ENCODE measurements at places on chromosomes 7 and 10.

DNA sequence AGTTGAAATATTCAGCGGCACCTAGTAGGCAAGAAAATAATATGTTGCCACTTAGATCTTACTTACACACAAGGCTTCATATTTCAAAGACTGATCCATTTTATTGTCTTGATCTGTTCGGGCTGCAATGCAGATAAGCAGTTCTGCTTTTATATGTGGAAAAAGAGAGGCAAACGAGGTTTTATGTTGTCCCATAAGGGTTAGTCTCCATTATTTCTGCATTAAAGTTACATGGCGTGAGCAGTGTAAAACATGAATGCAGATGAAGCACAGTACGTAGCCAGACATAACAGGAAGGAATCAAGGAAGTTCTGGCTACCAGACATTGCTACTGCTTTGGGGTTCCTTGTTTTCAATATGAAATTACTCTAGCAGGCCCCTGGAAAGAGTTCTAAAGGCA, 224.8 kb downstream of the BBS9 start:
- no peak for DNase-seq

GRCh38 chr10:77300682-77301302, 336.8 kb downstream of the KCNMA1 start:
- no peak for DNase-seq

DNA sequence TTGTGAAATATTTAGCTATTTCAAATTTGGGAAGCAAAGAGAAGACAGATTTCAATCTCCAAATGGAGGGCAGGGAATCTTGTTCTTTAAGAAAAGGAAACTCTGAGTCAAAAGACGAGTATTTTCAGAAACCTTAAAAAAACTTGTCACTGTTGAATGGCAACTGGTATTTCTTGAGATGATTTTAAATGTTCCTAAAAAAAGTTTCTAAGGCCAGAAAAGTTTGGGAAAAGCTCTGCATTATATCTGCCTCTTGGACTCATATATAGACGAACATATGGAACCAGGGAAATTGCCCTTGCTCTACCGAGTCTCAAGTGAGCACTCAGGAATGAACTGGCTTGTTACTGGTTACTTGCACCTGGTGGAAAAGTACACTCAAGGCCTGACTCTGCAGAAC, 69.5 kb downstream of the ADAM22 start:
- peak; percentile 46 for DNase-seq

- no peak for DNase-seq
These were observed 33.7 kb upstream of the DGKI start for GRCh38 chr7:137880432-137880831.

DNA sequence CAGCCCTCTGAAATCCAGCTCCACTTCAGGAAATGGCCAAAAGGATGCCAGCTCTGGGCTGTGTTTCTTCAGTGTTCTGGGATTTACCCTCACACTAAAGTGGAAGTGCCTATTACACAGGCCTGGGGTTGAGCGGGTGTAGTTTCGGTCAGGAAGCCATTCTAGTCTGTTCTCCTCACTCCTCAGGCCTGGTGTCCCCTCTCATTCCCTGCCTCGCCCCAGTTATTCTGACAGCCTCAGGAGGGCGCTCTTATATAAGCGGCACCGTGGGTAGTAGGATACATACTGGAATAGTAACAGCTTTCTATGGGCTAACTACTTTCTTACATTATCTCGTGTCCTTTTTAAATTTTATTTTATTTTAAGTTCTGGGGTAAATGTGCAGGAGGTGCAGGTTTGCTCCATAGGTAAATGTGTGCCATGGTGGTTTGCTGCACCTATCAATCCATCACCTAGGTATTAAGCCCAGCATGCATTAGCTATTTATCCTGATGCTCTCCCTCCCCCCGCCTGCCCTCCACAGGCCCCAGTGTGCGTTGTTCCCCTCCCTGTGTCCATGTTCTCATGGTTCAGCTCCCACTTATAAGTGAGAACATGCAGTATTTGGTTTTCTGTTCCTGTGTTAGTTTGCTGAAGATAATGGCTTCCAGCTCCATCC, 12.2 kb upstream of the LGI1 start:
- no peak for DNase-seq

DNA sequence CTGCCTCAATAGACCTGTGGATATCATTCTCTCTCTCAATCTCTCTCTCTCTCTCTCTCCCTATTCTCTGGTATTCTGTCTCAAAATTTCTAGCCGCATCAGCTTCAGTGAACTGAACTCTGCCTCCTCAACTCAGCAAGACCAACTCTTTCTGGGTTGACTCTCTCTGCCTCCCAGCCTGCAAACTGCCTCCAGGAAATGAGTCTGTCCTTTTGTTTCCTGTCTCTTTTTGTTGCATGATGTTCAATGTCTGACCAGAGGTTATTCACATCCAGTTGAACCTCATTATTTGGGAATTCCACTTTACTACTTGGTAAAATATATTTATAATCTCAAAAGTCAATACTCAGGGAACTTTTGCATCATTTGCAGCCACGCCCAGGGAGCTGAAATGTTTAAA, 682.7 kb upstream of the FZD8 start:
- DNase-seq = no peak

GRCh38 chr10:130481936-130482335, 345.7 kb downstream of the GLRX3 start:
- DNase-seq = no peak

DNA sequence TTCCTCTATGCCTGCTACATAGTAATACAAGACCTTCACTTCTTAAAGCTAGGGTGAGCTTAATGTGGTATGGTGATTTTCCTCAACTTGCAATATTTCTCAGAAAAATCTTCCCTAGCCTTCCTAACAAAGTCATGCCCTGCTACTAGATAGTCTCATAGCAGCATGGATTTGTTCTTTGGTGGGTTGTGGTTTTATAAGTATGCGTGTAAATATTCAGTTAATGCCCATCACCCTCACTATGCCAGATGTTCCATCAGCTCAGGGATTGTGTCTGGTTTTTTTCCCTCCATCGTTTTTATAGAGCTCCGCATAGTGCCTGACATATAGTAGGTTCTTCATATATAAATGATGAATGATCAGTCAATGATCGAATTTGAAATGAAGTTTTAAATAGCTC, 182.8 kb downstream of the CREB5 start:
- DNase-seq = no peak

DNA sequence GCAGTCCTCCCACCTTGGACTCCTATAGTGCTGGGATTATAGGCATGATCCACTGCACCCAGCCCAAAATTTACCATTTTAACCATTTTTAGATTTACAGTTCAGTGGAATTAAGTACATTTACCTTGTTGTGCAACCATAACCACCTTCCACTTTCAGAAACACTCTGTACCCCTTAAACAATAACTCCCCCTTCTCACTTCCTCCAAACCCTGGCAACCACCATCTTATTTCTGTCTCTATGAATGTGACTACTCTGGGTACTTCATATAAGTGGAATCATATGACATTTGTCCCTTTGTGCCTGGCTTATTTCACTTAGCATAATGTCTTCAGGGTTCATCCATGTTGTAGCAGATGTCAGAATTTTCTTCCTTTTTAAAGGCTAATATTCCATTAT, 33.6 kb downstream of the SUFU start:
- no peak for DNase-seq

DNA sequence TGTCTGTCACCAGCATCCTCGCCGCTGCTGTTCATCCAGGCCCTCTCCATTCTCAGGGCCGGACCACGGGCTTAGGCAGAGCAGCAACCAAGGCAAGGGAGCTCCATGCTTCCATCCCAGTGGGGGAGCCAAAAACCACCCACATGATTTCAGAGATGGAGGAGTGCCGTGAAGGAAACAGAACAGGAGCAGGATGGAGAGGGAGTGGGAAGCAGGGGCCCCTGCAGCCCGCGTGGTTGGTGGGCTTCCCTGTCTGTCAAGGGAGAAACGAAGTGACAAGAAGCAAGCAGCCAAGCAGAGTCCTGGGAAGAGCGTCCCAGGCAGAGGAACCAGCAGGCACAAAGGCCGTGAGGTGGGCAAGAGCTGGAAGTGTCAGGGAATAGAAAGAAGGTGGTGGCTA, 95.7 kb downstream of the SLIT1 start:
- no peak for DNase-seq

DNA sequence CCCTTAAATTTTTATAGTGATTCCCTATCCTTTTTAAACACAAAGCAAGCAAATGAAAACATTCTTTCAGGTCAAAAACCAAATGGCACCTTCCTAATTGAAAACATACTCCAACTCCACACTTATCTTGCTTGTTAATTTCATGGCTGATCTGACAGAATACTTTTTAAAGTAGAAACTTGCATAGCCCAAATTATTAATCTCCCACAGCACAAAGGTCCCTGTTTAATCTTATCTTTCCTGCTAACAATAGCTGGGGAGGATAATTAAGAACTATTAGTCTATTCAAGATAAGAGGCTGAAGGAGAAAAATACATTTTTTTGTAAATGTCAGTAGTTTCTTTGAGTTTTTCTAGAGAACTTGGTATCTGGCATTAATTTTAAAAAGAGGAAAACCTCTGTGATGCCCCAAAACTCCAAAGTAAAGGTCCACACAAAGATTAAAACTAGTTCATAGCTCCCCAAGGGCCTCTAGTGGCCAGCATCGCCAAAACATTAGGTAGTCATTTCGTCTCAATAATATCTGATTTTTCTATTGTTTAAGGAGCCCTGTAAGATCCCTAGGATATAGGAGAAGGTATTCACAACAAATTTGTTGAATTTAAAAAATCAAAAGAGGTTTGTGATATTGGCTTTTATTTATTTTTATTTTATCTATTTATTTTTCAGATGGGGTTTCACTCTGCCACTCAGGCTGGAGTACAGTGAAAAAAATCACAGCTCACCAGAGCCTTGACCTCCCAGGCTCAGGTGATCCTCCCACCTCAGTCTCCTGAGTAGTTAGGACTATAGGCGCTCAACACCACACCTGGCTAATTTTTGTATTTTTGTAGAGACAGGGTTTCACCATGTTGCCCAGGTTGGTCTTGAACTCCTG, 14.7 kb downstream of the CDNF start:
- DNase-seq = peak; percentile 19

GRCh38 chr10:71868192-71868697, 17.2 kb upstream of the PSAP start:
- no peak for DNase-seq

DNA sequence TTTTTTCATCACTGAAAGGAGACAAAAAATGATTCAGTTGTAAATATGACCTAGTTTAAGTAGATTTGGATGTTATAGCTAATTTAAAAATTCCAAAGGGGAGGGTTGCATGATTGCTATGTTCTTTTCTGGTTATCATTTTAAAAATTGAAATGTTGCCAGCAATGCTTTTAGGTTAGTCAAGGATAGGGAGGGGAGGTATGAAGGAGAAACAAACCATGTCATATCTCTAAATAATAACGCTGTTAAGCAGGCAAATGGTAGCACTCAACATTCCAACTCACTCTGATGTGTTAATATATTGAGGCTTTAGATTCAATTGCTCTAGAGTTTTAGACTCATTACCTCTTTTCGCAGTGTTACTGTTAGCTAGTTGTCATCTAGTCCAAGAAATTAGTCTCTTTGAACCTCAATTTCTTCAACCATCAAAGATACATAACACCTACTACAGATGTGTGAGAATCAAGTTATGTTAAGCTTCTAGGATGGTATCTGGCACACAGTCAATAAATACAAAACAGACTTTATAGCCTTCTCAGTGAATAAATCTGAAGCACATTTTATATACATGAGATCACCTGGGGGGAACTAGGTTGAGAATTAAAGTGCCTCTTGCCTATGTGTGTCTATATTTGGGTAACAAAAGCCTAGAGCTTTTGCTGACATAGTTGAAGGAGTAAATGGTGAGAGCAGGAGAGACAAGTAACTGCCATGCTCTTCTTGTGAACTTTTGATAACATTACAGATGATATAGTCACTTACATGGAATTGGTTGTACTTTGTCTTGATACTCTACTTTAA, 124.9 kb downstream of the CSTF2T start:
- DNase-seq = no peak

DNA sequence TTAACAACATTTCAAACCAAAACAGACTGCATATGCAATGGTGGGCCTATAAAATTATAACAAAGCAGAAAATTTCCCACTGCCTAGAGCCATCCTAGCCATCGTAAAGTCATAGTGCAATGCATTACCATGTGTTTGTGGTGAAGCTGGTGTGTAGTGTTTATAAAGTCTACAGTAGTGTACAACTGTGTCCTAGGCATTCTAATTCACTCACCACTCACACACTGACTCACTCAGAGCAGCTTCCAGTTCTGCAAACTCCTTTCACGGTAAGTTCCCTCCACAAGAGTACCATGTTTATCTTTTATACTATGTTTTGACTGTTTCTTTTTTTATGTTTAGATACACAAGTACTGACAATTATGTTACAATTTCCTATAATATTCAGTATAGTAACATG, 1104.1 kb upstream of the PHF14 start:
- DNase-seq = no peak

DNA sequence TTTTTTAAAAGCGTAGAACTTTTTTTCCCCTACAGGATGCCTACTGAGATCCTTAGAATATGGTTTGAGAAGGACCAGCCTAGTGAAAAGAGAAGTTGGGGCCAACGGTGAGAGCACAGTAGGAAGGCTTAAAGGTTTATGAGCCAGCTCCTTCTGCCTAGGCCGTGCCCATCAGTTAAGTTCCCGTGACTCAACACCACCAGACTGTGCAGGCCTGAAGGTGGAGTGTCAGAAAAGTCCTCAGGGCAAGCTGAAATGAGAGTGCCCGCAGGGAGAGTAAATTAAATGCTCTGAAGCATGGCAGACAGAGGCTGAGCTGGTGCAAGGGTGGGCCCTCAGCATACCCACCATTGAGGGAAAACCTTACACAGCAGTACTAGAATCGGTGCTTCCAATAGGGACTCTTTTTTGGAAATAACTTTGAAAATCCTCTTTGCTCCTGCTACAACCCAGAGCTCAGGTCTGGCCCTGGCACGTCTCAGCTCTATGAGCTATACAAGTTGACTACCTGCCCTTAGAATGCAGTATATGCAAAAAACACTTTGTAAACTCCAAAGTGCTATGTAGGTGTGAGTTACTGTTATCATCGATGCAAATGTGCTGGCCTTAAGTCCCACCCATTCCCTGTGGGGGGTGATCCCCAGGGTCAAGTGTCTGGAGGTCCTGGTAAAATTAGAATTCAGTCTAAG, 15.2 kb upstream of the C10orf67 start:
- DNase-seq = no peak

GRCh38 chr7:45922810-45923209, 1.7 kb upstream of the IGFBP3 start:
- no peak for DNase-seq

- DNase-seq = no peak
These were observed 17.6 kb upstream of the FGFR2 start for GRCh38 chr10:121615836-121616235.

DNA sequence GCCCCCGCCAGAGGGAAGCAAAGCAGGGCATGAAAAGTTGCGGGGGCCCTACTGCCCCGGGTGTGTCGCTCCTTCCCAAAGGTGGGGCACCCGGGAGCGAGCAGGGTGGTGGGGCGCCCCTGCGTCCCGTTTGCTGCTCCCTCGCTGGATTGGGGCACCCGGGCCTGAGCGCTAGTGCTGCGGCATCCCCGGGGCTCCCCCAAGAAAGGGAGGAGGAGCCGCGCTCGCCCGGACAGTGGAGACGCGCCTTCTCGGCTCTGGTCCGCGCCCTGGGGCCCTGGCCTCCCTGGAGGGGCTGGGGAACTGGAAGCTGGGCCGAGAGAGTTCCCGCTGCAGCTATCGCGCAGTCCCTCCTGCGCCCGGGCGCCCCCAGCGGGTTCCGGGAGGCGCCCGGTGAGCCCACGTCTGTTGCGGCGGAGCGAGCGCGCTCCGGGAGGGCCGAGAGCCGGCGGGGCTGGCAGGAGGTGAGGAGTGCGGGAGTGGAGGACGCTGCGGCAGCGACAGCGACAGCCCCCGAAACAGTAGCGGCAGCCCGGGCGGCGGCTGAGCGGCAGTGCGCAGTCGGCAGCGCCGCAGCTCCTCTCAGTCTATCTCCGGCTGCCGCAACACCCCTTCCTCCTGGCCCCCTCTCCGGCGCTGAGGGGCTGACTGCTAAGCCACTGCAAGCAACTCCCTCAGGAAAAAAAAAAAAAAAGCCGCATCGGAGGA, 504 bp upstream of the BMPER start:
- DNase-seq = peak; percentile 81
